CD4-positive, alpha-beta memory T cell (primary cell): ENCODE measurements at places on chromosomes 11 and 22. TPM values are rescaled to one million over a fixed set of nuclear protein-coding genes. Genes with fewer than 3 reads are reported as not detected.

ALDH3B1 gene
- 1.0 TPM for total RNA-seq

ABCC8 gene
- not detected for total RNA-seq

NCR3LG1 gene
- total RNA-seq, result 3.1 TPM

APOBEC3C gene
- 43.8 TPM for total RNA-seq

MS4A10 gene
- total RNA-seq, result not detected

TRAF6 gene
- total RNA-seq, result 22.0 TPM

KRTAP5-8 gene
- not detected for total RNA-seq

APOBEC3F gene
- 18.4 TPM for total RNA-seq

GRCh38 chr22:43941449-43941848, 13.8 kb upstream of the SAMM50 start:
- no peak for DNase-seq
- no peak overlapping the region for H3K27ac ChIP-seq
- no peaks in the 10 kb centered on the region for H3K4me1 ChIP-seq
- no peak overlapping the region for H3K4me3 ChIP-seq

DNA sequence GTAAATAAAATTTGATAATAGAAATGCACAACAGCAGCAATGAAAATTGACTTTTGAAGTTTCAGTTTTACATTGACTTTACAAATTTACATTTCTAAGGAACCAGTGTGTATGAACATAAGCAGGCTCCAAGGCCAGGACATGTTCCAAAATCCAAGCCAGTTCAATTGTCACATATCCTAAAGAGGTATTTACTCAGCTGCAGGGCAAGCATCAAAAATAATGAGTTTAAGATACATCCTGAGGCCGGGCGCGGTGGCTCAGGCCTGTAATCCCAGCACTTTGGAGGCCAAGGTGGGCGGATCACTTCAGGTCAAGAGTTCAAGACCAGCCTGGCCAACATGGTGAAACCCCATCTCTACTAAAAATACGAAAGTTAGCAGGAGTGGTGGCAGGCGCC, 39.0 kb upstream of the AKIP1 start:
- no peaks in the 10 kb centered on the region for H3K36me3 ChIP-seq
- no peak overlapping the region for H3K27ac ChIP-seq
- no peak for DNase-seq
- H3K4me1 ChIP-seq, result peaks cover 6% of the 10 kb centered on the region
- peaks cover 14% of the 10 kb centered on the region for H3K27me3 ChIP-seq
- no peak overlapping the region for H3K4me3 ChIP-seq

DNA sequence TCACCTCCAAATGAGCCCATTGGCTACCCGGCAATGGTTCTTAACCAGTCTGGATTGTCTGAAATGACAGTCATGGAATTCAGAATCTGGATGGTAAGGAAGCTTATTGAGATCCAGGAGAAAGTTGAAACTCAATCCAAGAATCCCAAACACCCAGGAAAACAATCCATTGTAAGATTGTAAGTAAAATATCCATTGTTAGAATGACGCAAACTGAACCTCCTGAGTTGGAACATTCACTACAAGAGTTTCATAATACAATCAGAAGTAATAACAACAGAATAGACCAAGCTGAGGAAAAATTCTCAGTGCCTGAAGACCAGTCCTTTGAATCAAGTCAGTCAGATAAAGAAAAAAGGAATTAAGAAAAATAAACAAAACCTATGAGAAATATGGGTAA, 22.1 kb downstream of the OR8G5 start:
- no peak overlapping the region for H3K4me3 ChIP-seq
- DNase-seq, result no peak
- no peaks in the 10 kb centered on the region for H3K27me3 ChIP-seq
- no peak overlapping the region for H3K27ac ChIP-seq

DNA sequence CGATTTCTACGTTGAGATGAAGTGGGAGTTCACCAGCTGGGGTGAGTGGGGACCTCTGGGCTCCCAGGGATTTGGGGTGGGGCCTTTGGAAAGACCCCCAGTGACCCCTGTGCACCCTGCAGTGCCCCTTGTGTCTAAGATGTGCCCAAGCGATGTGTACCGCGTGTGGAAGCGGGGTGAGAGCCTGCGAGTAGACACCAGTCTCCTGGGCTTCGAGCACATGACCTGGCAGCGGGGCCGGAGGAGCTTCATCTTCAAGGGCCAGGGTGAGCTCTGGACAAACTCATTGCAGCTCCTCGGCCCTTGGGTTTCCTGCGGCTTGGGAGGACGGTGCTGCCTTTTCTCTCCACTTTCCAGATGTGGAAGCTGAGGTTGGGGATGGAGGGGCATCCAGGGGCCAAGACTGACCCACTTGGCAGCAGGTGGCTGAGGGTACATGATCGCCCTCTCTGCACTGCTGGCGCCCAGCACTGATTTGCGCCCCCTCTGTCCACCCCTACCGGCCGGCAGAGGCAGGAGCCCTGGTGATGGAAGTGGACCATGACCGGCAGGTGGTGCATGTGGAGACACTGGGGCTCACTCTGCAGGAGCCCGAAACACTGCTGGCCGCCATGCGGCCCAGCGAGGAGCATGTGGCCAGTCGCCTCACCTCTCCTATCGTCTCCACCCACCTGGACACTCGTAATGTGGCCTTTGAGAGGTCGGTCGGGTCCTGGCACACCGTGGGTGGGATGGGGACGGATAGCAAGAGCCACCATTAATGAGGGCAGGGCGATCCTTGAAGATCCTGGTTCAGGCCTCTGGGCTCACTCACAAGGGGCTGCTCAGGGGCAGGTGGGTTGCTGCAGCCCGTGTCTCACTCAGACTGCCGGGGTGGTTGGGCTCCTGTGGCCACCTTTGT, 2.6 kb downstream of the ANKRD13D start:
- H3K4me3 ChIP-seq, result no peak overlapping the region
- DNase-seq, result no peak
- H3K4me1 ChIP-seq, result peaks cover 64% of the 10 kb centered on the region
- peaks cover 22% of the 10 kb centered on the region for H3K36me3 ChIP-seq
- H3K27ac ChIP-seq, result peak overlapping the region; percentile 88
- H3K27me3 ChIP-seq, result no peaks in the 10 kb centered on the region

- H3K4me3 ChIP-seq, result no peak overlapping the region
- H3K4me1 ChIP-seq, result peaks cover 23% of the 10 kb centered on the region
- DNase-seq, result peak; percentile 21
- H3K27ac ChIP-seq, result no peak overlapping the region
- no peaks in the 10 kb centered on the region for H3K27me3 ChIP-seq
These were observed 63.4 kb upstream of the CARD18 start for GRCh38 chr11:105202844-105203548.

DNA sequence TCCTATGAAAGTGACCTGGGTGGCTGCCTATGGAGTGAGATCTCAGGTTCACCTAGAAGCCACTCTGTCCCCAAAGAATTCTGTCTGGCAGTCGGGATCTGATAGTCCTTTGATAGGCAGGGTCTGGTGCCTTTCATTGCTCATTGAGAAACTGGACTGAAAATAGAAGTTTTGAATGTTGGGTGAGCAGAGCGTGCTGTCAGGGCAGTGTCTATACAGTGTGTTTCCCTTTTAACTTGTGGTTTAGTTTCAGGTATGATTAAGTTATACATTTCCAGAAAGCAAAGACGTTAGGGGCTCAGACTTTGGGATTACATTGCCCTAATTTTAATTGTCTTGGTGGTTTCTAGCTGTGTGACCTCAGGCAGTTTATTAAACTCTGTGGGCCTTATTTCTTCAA, 111.3 kb upstream of the PAX6 start:
- no peak overlapping the region for H3K4me3 ChIP-seq
- no peaks in the 10 kb centered on the region for H3K4me1 ChIP-seq
- no peak for DNase-seq
- H3K27ac ChIP-seq, result no peak overlapping the region

DNA sequence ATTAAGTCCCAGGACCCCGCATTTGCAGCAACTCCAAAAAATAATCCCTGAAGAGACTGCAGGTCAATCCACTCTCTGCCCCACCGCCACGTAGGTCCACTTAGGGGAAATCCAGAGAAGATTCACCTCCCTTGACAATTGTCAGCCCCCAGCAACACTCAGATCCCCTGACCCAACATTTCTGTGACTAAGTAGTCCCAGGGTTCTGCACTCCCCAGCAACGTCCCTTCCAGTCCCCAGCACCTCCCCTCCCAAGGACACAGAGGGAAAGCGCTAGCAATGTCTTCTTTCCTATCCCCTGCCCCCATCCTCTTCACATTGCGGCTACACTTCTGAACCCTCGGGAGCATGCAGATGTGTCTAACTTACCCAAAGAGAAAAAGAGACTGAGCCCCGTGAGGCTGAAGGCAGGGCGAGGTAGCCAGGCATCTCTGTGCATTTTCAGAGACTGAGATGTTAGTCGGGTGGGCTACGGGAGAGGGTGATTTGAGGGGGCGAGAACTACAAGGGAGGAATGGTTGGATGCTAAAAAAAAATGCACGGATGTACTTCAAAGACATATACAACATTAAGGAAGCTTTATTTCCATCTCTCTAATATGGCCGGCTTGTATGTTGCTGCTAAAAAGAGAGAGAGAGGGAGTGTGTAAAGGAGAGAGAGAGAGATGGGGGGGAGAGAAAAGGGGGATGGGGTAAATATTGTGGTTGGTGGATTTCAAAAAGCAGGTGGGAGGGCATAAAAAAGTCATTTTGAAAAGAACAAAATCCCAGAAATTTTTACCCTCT, at the start of gene SCN2B:
Gene SCN2B, minus strand, starts transcription at position 647 of the 785 bp plus-strand sequence. Its CDS starts 208 bp downstream, at position 439.
- no peak within 1 kb of the TSS for H3K4me3 ChIP-seq
- H3K27me3 ChIP-seq, result no peaks in the 10 kb centered on the region
- DNase-seq, result no peak
- peaks cover 7% of the 10 kb centered on the region for H3K4me1 ChIP-seq

DNA sequence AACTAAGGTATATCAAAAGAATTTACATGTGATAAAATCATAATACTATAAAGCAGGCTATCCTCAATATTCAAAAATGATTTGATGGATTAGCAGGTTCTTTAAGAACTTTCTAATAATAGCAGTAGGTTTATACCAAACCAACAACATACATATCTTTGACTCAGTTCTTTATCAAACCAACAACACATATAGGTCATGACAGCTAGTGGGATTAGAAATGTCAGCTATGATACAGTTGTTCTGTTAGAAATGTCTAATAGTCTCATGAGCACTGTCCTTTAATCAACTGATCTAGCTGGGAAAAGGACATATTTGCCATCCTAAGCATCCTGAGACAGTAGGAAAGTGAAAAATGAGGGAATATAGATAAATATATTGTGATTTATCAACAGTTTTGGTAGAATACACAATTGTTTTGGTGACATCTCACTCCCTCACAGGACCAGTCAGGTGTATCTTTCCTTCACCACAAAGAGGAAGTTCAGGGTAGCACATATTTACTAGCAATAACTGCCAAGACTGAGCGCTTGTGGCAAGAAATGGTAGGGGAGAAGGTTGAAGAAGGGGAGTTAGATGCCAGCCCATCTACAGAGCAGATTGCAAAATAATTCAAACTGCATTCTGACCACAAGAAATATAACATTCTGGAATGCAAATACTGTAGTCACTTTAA, 90.8 kb upstream of the APOA1 start:
- peak overlapping the region; percentile 87 for H3K27ac ChIP-seq
- no peak overlapping the region for H3K4me3 ChIP-seq
- H3K4me1 ChIP-seq, result peaks cover 100% of the 10 kb centered on the region
- DNase-seq, result peak; percentile 46

DNA sequence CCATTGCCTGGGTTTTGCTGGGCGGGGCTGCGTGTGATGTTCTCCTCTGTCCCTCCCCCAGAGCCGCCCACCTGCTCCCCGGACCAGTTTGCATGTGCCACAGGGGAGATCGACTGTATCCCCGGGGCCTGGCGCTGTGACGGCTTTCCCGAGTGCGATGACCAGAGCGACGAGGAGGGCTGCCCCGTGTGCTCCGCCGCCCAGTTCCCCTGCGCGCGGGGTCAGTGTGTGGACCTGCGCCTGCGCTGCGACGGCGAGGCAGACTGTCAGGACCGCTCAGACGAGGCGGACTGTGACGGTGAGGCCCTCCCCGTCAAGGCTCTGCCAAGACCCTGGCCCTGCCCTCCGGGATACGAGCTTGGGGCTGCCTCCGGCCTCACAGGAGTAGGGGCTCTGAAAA, 27.0 kb upstream of the PPP6R3 start:
- no peaks in the 10 kb centered on the region for H3K4me1 ChIP-seq
- H3K27ac ChIP-seq, result no peak overlapping the region
- H3K4me3 ChIP-seq, result no peak overlapping the region
